Hematopoietic multipotent progenitor cell (in vitro differentiated cells): ENCODE measurements at places on chromosomes 2 and 18.

DNA sequence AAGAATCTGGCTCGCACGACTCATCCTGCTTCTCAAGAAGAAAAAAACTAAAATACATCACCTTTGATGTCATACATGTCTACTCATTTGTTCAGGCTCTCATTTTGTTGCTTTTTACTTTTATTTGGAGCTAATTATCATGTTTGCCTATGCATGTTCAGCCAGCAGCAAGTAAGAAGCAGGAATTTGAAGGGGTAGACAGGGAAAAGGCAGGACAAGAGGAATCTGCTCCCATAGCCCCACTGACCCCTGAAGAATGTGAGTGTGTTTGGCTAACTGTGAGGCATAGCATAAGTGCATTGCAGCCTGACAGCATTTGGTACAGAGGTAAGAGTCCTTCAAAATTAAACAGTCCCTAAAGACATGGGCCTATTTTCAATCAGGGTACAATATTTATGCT is 72.7 kb downstream of the NYAP2 start:
- no peak for DNase-seq

DNA sequence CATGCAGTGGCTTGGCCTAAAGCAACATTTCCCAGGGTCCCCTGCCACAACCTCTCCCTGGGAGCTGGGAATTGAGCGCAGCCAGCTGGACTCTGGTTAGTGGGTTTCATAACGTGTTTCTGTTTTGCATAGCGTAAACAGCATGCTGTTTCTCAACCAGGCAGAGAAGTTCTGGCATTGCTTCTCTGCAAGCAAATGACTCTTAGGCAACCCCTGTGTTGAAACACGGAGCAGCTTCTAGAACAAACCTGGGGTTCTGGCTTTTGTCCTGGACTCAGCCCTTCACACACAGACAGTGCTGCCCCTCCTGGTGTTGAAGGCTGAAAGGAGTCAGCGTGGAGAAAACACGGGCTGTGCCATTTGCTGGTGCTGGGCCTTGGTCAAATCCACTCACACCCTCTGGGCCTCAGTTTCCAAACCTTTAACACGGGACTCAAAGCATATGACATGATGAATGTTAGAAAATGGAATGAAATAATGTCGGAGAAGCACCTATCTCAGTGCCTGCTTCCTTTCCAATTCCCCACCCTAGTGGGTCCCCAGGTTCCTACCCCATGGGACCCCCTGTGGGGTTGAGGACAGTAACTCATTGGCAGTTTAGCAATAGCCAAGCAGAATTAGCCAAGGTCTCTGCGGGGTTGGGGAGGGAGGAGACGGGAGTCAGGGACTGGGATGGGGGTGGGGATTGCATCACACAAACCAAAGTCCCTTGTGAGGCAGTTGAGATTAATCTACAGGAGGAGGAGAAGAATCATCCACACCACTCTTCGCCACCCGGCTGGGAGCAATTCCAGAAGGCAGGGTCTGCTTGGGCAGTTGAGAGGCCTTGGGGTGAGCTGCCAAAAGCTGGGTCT is 30.2 kb upstream of the IL1R2 start:
- no peak for DNase-seq

DNA sequence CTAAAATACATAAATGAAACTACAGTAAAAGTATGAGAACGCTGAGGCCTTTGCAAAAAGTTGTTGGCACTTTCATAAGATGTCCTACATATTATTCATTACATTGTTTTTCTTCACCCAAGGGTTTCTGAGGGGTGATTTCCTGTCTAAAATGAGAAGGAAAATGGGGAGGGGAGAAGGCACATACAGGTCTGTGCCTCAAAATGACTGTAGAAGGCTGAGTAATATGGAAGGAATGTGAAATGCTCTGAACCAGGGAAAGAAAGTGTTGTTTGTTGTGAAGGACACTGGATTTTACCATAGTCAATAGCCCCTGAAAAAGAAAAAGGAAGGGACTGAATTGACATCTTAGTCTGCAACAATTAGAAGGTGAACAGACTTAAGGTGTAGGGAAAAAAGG is 99.5 kb upstream of the RNF152 start:
- DNase-seq = no peak

GRCh38 chr2:96608469-96609455 is 29.4 kb downstream of the KANSL3 start:
- DNase-seq = no peak

- no peak for DNase-seq
These were observed 435.8 kb upstream of the MEIS1 start for GRCh38 chr2:65999103-65999502.

DNA sequence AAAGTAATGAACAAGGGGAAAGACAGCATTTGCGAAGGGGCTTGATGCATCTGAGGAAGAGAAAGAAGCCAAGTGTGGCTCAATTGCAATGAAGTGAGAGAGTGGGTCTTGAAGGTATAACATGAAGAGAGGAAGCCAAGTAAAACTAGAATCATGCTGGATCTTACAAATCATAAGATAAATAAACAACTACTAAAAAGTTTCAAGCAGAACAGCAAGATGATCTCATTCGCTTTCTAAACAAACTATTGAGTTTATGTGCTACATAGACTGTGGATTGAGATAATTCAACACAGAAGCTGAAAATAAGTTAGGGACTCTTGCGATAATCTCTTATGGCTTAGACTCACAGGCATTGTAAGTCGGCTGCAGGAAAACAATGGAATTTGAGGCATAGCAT is 1310.5 kb upstream of the NRXN1 start:
- no peak for DNase-seq

DNA sequence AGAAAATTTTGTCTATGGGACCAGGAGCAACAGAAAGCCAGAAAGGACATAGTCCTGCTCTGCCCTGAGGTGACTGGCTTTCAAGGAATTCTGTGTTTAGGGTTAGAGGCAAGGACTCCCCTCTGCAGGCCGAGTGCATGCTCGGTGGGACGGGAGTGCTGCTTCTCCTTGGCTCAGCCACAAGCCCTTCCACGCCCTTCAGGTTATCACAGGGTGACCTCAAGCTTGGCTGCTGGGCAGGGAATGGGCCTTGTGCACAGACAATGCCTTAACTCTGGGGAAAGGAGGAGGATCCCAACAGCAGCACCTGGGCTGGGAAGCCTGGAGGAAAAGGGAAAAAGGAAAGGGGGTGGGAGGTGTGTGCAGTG is 32.8 kb downstream of the FAM178B start:
- DNase-seq = no peak

GRCh38 chr2:109663721-109664120 is 49.6 kb downstream of the SOWAHC start:
- no peak for DNase-seq

DNA sequence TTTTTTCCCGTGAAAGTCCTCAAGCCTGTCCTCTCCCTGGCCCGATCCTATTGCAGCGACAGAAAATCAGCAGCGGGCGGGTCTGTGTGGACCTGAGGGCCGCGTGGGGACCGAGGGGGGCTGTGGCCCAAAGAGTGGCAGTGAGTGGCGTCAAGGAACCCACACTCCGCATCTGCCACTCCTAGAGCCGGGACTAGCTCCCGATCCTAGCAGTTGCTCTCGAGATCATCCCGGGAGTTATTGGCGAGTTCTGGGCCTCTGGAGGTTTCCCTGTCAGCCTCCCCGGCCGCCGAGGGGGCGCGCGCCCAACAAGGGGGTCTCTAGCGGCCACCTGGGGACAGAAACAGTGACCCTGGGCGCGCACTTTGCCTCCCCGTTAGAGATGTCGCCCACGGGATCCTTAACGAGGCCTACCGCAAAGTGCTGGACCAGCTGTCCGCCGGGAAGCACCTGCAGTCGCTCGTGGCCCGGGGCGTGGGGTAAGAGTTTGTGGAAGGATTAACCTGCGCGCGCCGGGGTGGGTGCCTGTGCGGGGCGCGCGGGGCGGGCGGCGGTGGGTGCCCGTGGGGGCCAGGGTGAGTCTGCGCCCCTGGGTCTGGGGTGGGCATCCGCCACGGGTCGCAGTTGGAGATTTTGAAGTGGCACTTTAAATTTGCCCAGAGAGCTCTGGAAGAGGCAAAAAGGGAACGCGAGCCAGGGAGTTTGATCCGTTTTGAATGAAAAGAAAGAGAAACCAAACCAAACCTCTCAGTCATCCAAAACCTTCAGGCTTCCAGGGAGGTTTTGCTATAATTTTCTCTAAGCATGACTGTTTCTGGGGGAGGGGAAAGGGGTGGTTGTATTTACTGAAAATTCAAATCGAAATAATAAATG is 3.5 kb downstream of the ADCYAP1 start:
- DNase-seq = peak; percentile 47

DNA sequence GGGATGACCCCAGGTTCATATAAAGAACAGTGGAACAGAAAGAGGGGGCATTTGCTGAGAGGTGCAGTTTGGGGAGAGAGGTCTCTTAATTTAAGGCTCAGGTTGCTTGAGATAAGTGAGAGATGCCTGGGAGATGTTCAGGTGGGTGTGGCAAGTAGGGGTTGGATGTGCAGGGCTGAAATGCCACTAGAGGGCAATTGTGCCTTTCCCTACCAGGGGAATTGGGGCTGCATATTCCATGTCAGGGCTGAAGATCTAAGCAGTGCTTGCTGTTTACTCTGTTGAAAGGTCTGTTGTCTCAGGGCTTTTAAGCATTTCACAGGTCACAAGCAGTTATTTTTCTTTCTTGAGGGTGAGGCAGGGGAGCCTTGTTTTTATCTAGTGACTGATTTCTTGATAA is 7.8 kb downstream of the CCDC85A start:
- DNase-seq = no peak

- no peak for DNase-seq
These were observed 120.0 kb downstream of the FMNL2 start for GRCh38 chr2:152454960-152455359.

GRCh38 chr2:72897785-72898584 is 10.8 kb downstream of the SPR start:
- DNase-seq = no peak

- DNase-seq = no peak
These were observed 16.0 kb downstream of the LRRTM1 start for GRCh38 chr2:80288576-80288975.

DNA sequence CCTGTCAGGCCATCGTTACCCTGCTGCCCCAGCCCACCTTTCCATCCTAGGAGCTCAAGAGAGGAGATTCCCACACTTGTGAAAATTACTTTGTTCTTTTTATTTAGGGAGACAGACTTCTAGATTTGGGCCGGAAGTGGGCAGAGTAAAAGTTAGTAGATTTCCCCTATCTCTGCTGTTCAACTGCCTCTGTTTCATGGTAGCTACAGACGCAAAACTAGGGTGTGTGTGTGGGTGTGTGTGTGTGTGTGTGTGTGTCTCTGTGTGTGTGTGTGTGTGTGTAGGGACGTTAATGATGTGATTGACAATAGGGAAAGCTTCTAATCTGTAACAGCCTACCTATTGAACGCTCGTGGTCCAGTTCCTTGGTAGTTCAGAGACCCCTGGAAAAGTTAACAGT is 438 bp downstream of the PSMA8 start:
- DNase-seq = no peak

DNA sequence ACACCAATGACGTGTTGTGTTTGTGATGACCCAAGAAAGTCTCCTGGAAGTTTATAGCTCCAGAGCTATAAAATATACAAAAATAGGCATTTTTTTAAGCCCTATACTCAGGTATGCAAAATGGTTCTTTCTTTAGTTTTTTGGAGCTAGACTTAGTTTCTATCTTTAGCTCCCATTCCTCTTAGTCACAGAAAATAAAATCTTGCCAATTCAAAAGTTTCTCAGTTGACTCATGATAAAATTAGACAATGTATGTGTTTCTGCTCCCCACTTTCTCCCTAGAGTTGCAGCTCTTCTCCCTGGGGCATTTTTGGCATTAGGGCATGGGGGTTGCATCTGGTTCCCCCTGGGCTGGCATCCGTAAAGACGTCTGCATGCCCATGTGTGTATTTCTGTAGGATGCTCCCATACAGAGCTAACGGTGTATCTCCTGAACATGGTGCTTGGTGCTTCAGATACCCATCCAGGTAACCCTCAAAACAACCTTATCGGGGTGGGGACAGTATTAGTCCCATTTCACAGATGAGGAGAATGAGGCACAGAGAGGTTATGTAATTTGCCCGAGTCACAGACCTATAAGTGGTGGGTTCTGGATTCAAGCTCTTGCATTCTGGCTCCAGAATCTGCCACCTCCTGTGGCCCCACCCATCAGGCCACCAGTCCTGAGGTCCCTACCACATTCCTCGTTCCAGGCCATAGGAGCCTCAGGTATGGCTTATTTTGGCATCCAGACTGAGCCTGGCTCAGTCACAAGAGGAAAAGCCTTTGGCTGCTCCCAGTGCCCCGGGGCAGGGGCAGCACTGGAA is 43.1 kb upstream of the ASAP2 start:
- no peak for DNase-seq

DNA sequence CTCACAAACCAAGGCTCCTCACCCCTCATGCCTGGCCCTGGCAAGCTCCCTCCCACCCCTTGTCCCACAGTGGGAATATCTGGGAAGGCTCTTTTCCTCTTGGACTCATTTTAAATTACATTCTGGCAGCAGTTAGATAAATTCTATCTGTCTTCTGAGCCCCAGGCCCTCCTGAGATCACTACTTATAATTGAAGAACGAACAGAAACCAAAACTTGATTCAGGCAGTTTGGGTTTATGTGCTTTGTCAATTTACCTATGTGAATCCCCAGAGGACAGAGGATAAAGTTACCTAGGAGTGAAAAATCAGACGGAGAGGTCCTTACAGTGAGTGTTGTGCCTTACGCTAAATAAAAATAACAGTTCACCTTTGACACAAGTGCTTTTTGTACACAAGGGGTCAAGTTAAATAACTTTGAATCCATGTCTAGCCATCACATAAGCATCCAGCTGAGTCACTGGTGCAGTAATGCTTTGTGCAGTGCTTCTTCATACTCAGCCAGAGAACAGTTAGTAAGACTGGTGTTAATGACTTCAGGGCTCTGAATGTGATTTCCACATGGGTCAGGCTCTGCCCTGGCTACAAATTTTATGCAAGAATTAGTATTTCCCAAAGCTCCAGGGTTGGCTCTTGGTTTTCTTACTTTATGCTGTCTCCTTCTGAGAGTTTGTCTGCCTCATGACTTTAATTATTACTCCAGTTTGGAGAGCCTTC is 329.3 kb downstream of the INSIG2 start:
- no peak for DNase-seq

GRCh38 chr2:66929632-66930338 is 467.3 kb upstream of the ETAA1 start:
- DNase-seq = peak; percentile 4

DNA sequence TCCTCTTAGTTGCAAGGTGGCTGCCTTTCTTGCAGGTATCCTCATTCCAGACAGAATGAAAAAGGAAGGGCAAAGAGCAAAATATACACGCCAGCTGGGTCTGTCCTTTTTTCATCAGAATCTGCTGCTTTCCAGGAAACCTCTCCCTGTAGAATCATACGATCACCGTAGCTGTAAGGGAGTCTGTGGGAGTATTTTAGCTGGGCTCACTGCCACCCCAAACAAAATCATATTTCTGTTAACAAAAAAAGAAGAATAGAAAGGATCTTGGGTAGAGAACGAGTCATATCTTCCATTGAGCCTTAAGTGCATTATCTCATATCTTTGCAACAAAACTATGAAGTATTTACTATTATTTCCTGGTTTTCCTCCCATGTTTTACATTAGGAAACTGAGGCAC is 15.0 kb upstream of the TANC1 start:
- DNase-seq = no peak

DNA sequence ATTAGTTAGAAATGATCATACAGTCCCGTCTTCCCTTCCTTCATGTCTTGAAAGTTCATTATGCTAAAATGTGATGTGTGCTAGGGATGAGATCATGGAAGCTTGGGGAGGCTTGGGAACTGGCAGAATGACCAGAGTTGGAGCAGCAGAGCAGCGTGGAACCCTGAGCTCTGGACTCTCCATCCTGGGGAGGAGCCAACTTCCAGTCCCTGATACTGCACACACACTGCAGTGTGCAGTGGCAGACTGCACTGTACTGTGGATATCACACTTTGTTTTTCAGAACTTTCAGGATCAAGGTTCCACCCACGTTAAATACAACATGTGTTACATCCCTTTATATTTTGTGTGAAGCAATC is 27.3 kb upstream of the GREB1 start:
- DNase-seq = no peak
